ENCODE measurements at places on chromosomes 7 and 10.

GRCh38 chr10:89471110-89471809 is 56.9 kb downstream of the IFIT5 start:
- DNase-seq = no peak

- no peak for DNase-seq
Observed at GRCh38 chr10:12160664-12161063, 31.2 kb downstream of the SEC61A2 start.

GRCh38 chr10:5412277-5412941 is at the start of gene NET1:
NET1 (plus strand) TSS chr10:5412557; CDS start chr10:5412693, 136 bp downstream.
- DNase-seq = peak; percentile 65

DNA sequence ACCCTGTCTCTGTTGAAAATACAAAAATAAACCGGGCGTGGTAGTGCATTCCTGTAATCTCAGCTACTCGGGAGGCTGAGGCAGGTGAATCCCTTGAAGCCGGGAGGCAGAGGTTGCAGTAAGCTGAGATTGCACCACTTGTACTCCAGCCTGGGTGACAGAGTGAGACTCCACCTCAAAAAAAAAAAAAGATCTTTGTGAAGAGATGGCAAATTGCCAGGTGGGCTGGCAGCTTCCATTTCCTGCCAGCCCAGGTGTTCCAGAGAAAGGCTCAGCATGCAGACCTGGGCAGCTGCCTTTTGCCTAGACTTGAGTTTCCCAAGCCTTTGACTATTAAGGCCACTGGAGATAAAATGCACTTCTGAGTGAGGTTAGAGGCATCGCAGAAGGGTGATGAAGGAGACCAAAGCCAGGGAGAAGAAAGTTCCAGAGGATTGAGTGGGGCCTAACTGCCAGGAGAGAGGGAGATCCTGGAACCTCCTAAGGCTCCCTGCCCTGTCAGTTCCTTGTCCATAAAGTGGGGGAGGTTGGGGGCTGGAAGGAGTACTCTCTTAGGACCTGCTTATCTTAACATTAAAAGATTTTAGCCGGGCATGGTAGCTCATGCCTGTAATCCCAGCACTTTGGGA is 10.0 kb upstream of the DDIT4 start:
- DNase-seq = no peak

GRCh38 chr7:48009257-48009656 is 19.6 kb downstream of the SUN3 start:
- no peak for DNase-seq

GRCh38 chr7:110943701-110944345 is 147.1 kb upstream of the LRRN3 start:
- no peak for DNase-seq

- DNase-seq = peak; percentile 91
Observed at GRCh38 chr10:101060036-101060950, 1.5 kb upstream of the KAZALD1 start.

GRCh38 chr10:50417486-50417885 is 166.2 kb upstream of the ASAH2 start:
- no peak for DNase-seq

DNA sequence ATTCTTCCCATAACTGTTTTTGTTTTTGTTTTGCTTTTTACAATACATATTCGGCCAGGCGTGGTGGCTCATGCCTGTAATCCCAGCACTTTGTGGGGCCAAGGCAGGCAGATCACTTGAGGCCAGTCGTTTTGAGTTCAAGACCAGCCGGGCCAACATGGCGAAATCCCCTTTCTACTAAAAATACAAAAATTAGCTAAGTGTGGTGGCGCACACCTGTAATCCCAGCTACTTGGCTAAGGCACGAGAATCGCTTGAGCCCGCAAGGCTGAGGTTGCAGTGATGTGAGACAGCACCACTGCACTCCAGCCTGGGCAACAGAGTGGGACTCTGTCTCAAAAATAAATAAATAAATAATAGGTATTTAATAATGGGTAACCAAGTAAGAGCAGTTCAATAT is 2.3 kb downstream of the TM9SF3 start:
- no peak for DNase-seq

DNA sequence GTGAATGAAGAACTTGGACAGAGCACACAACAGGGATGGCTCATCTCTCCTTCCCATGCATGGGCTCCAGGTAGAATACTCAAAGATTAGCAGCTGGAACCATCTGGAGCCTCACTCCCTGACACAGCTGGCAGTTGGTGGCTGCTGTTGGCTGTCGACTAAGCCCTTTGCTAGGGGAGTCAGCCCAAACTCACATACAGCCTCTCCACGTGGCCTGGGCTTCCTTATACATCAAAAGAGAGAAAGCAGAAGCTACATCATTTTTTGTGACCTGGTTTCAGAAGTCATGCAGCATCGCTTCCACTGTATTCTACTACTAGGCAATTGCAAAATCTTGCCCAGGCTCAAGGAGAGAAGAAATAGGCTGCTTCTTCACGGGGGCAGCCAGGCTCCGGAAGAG is 24.4 kb downstream of the ASNS start:
- DNase-seq = no peak

Data from smooth muscle cell of the brain vasculature (primary cell).